ENCODE measurements at places on chromosomes 2 and 18.

GRCh38 chr2:68845043-68845442 lies 26.2 kb downstream of the BMP10 start:
- no peak for DNase-seq

DNA sequence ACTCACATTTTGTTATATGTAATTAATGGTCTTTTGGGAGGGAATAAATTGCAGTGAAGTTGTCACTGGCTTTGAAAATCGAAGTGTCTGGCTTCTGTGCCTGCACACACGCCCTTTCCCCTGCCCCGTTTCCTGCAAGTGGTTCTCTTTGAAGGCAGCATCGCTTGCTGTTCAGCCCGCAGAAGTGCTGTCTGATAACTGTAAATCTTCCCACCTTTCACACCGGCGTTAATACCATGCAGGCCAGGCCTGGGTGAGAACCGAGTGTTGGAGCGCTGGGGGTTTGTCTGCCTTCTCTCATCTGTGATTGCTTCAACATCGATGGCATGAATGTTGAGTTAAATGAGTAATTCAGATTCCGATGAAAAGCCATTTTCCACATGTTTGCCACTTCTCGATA lies 37.9 kb upstream of the RPL31 start:
- DNase-seq = no peak

- no peak for DNase-seq
Measured at GRCh38 chr18:22521026-22521707, 103.5 kb upstream of the CTAGE1 start.

- DNase-seq = no peak
Measured at GRCh38 chr2:109380502-109381326, 233.1 kb downstream of the SEPTIN10 start.

GRCh38 chr18:23178661-23179081 lies 43.4 kb downstream of the CABLES1 start:
- no peak for DNase-seq

- DNase-seq = no peak
Measured at GRCh38 chr18:50399582-50399981, 24.7 kb downstream of the SKA1 start.

DNA sequence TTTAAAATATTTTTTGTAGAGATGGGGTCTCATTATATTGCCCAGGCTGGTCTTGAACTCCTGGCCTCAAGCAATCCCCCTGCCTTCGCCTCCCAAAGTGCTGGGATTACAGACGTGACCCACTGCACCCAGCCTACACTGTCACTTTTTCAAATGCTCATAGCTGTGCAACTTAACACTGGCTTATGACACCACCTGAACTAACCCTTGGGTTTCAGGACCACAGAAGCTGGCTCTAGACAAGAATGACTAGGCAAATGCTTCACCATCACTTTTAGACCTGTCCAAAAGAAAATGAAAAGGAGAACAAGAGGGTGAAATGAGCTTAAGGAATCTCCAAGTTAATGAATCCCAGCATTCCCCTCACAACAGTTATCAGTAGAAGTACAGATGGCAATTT lies 13.3 kb downstream of the ERCC3 start:
- DNase-seq = no peak

GRCh38 chr2:228374741-228375140 lies 193.3 kb upstream of the SPHKAP start:
- no peak for DNase-seq
